NCI-H460 (cell line): ENCODE measurements at places on chromosomes 3 and 15. TPM values are rescaled to one million over a fixed set of nuclear protein-coding genes. Genes with fewer than 3 reads are reported as not detected.

SQOR gene
- total RNA-seq: 22.3 and 23.6 TPM in 2 replicates

ISLR2 gene
- not detected in 2 replicates for total RNA-seq

CTXND1 gene
- not detected in 2 replicates for total RNA-seq

ITIH3 gene
- total RNA-seq: not detected in 2 replicates

CLDN18 gene
- total RNA-seq: not detected in 2 replicates

SSUH2 gene
- 0.20 and 0.27 TPM in 2 replicates for total RNA-seq

ZNF860 gene
- 0.10 TPM in 1 of 2 replicates, not detected in the other for total RNA-seq

SLC12A1 gene
- total RNA-seq: not detected in 2 replicates

CD80 gene
- not detected in 2 replicates for total RNA-seq

OR5K3 gene
- total RNA-seq: not detected in 2 replicates

FETUB gene
- not detected in 2 replicates for total RNA-seq

FOXL2 gene
- 2.7 and 3.0 TPM in 2 replicates for total RNA-seq

FBXL22 gene
- not detected in 2 replicates for total RNA-seq

TPRG1 gene
- total RNA-seq: 2.7 and 4.8 TPM in 2 replicates

CCR8 gene
- not detected in 2 replicates for total RNA-seq

SUSD5 gene
- total RNA-seq: 1.7 and 2.0 TPM in 2 replicates

GABRB3 gene
- 0.92 and 1.3 TPM in 2 replicates for total RNA-seq

C3orf22 gene
- total RNA-seq: not detected in 2 replicates

ACP3 gene
- total RNA-seq: 0.50 and 0.78 TPM in 2 replicates

PRR23E gene
- not detected in 2 replicates for total RNA-seq

TTLL3 gene
- 5.2 and 8.2 TPM in 2 replicates for total RNA-seq

SCN11A gene
- total RNA-seq: not detected in 2 replicates

RAD51 gene
- total RNA-seq: 4.3 and 7.1 TPM in 2 replicates

SMCO1 gene
- not detected in 2 replicates for total RNA-seq

NR1I2 gene
- 0.12 TPM in 1 of 2 replicates, not detected in the other for total RNA-seq

IGSF11 gene
- total RNA-seq: not detected in 2 replicates

CHST14 gene
- total RNA-seq: 9.3 and 12.4 TPM in 2 replicates

PCSK6 gene
- total RNA-seq: 20.2 and 22.4 TPM in 2 replicates

PTH1R gene
- total RNA-seq: 0.20 and 0.30 TPM in 2 replicates

AHSG gene
- not detected in 2 replicates for total RNA-seq

MNS1 gene
- total RNA-seq: 0.55 and 1.7 TPM in 2 replicates

ARNT2 gene
- total RNA-seq: 0.78 and 1.0 TPM in 2 replicates

NR2E3 gene
- 0.23 and 0.37 TPM in 2 replicates for total RNA-seq

SLC2A2 gene
- total RNA-seq: not detected in 2 replicates

DUOX1 gene
- total RNA-seq: not detected in 2 replicates

ALPK3 gene
- total RNA-seq: 0.05 and 0.06 TPM in 2 replicates

FES gene
- 0.59 TPM in 1 of 2 replicates, not detected in the other for total RNA-seq

CASR gene
- total RNA-seq: not detected in 2 replicates

LYZL4 gene
- total RNA-seq: not detected in 2 replicates

FEZF2 gene
- total RNA-seq: not detected in 2 replicates

SPG21 gene
- 76.8 and 80.0 TPM in 2 replicates for total RNA-seq

GRK7 gene
- total RNA-seq: not detected in 2 replicates

PLA2G4D gene
- total RNA-seq: not detected in 2 replicates

STARD9 gene
- 1.9 and 2.1 TPM in 2 replicates for total RNA-seq

HGD gene
- total RNA-seq: 1.3 and 2.2 TPM in 2 replicates

CP gene
- total RNA-seq: 6.2 TPM in 2 replicates

ZNF385D gene
- 0.02 TPM in 1 of 2 replicates, not detected in the other for total RNA-seq

SEMA3F gene
- 4.4 and 5.4 TPM in 2 replicates for total RNA-seq

CAPN3 gene
- total RNA-seq: 0.43 and 1.6 TPM in 2 replicates

ANKRD34C gene
- not detected in 2 replicates for total RNA-seq

ROPN1 gene
- total RNA-seq: not detected in 2 replicates

ZNF660 gene
- 0.12 TPM in 1 of 2 replicates, not detected in the other for total RNA-seq

VGLL4 gene
- 50.1 and 52.2 TPM in 2 replicates for total RNA-seq

RLBP1 gene
- total RNA-seq: not detected in 2 replicates

AGTR1 gene
- total RNA-seq: 0.10 TPM in 1 of 2 replicates, not detected in the other

CCDC13 gene
- 0.87 and 2.8 TPM in 2 replicates for total RNA-seq
